HAP-1 (cell line): ENCODE measurements at places on chromosomes 1 and 21.

DNA sequence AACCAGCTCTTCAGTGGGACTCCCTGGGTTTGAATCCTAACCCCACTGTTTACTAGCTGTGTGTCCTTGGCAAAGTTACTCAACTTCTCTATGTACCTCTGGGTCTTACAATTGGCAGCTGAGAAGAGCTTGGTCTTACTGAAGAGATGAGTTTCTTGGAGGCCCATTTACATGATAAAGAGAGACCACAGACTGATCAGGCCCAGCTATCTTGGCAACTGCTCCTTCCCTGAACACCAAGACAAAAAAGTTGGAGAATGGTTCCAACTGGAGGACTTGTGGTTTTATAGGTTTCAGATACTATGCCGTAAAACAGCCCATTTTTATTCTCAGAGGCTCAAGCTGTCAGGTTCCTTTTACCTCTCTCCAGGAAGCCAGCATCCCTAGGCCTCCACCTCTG lies 24.8 kb upstream of the CNIH3 start:
- no peak for DNase-seq

DNA sequence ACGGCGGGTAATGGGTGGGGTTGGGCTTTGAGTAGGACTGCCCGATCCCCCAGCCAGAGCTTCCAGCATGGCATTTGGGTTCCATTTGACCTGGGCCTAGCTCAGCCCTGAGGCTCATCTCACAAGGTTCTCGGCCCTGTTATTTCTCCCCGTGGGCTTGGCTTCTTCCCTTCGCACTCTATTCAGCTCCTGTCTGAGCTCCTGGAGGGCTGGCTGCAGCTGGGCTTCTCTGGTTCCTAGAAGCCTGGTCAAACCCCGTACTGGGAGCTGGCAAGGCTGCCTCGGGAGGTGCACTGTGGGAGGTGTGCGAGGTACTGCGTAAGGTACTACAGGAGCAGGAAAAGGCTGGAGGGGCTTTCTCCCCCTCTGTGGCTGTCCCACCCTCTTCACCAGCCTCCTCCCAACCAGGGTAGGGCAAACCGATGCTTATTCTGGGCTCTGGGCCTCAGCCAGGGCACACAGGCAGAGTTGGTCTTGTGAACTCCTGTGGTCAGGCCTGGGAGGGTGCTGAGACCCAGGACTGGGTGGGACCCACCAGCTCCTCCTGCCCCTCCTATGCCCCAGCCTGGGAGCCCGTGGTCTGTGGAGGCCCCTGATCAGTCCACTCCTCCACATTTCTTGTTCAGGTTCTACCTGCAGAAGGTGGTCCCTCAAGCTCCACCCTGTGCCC lies 814 bp downstream of the A3GALT2 start:
- no peak for DNase-seq

DNA sequence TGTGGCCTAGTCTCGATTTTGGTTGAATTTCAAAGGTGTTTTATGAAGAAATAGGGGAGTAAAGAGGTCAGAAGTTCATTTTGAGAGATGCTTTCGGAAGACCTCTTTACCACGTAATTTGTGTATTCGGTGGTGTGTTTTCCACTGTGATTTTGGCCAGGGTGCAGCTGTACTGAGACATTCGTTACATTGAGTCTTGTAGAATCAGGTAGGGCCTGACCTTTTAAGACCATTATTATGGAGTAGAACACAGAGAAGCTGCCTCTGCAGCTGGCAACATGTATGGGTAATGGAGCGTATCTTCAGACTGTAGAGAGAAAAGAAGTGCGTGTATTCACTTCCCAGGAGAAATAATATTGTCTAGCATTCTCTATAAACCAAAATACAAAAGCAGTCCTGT lies 326.5 kb downstream of the PDE4B start:
- no peak for DNase-seq

GRCh38 chr1:55089683-55090082 lies 50.3 kb downstream of the PCSK9 start:
- DNase-seq = no peak

DNA sequence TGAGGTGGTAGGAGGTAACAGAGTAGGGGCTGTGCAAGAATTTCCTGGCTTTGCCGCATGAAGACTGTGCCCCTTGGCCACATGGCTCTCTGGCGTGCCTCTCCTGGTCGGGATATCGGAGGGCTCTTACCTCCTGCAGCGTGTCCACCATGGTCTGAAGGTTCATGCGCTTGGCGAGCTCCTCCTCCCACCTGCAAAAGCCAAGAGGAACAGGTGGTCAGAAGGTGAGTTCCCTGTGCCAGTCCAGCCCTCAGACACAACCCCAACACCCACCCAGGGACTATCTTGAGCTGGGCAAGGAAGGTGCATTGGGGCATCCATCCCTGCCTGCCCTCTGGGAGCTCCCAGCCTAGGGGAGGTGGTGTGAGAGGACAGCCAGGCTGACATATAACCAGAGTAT lies 18.6 kb upstream of the ALDH4A1 start:
- no peak for DNase-seq

DNA sequence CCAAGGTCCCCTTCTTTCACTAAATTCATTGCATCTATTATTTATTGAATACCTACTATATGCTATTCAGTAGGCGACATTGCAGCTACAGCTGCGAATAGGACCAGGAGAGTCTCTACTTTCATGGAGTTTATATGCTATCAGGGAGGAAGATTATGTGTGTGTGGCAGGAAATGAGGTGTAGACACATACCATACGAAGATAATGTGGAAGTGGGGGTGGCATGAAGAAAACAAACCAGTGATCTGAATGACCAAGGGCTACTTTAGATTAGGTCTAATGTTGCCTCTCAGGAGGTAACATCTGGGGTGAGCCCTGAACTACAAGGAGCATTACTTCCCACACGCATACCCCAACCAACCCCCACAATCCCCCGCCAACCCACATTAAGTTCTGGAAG lies 1.0 kb upstream of the PPIH start:
- no peak for DNase-seq
